NCI-H446 (cell line): ENCODE measurements at places on chromosomes 1 and 21.

- DNase-seq: no peak
Observed at GRCh38 chr1:89692601-89693521, 59.9 kb downstream of the LRRC8C start.

- no peak for DNase-seq
Observed at GRCh38 chr1:241603731-241604245, 36.4 kb downstream of the CHML start.

GRCh38 chr1:20080441-20081352, 10.7 kb downstream of the PLA2G5 start:
- DNase-seq: no peak

DNA sequence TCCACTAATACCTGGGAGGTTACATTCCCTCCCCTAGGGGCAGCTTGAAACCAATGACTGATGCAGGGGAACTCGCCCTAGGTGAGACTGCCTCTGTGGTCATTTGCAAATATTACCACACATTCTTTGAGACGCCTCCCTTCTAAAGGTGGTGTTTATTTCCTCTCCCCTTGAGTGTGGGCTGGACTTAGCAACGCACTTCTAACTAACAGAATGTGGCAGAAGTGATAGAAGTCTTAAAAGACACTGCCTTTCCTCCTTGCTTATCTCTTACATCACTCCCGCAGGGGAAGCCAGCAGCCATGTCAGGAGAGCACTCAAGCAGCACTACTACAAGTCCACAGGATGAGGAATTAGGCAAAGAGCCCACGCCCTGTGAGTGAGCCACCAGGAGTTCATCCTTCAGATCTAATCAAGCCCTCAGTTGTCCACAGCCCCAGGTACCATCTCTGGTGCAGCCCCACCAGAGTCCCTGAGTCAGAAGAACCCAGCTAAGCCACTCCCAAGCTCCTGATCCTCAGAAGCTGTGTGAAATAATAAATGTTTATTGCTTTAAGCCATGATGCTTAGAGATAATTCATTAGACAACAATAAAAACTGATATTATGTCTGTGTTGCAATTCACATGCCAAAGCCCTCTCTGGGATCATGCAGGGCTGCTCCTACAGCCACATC, 14.8 kb upstream of the MATN1 start:
- DNase-seq: no peak
